Cerebellar cortex (tissue), 1 donor: ENCODE measurements at places on chromosomes 5 and 9.

DNA sequence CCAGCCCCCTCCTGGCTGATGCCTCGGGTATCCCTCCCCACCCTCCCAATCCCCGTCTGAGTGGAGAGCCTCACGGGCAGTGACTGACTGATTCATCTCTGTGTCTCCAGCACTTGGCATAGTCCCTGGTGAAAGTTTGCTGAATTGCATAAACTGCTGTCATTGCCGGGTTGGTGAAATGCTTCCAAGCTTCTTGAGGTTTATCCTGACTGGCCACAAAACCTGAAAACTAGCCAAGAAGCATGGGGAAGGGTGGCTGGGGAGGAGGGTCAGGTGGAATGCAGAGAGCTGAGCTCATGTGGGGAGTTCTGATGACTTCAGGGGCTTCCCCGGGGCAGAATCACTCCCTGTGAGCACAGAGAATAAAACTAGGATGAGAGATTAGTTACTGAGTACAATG is 56.9 kb upstream of the GGTA1 start:
- peak; percentile 20 for DNase-seq

DNA sequence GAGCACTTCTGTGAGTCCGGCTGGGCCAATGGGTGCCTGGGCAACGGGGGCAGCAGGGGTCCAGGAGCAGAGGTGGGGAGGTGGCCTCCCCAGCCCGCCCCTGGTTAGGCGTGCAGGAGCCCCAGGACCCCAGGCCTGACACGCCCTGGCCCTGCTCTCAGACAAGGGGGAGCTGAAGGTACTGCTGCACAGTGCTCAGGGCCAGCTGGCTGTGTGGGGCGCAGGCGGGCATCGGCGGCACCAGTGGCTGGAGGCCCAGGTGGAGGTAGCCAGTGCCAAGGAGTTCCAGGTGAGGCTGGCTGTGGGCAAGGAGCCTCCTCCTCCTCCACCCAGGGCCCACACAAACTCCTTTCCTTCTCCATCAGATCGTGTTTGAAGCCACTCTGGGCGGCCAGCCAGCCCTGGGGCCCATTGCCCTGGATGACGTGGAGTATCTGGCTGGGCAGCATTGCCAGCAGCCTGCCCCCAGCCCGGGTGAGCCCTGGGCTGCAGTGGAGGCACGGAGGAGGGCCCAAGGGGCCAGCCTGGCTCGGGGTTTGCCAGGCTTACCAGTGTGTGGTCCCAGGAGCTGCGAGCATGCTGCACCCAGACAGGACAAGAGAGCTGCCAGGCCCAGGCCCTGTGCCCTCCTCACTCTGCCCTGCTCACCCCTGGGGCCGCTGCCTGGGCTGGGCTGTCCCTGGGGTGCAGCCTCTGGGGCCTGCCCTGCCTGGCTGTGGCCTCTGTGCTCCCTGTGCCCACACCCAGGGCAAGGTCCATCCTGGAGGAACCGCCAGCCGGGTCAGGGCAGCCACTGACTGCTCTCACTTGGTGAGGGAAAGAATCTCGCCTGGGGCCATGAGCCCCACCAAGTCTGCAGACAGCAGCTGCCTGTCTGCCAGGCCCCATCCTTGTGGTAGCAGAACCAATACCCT is 7.0 kb downstream of the MAMDC4 start:
- DNase-seq, result peak; percentile 72

DNA sequence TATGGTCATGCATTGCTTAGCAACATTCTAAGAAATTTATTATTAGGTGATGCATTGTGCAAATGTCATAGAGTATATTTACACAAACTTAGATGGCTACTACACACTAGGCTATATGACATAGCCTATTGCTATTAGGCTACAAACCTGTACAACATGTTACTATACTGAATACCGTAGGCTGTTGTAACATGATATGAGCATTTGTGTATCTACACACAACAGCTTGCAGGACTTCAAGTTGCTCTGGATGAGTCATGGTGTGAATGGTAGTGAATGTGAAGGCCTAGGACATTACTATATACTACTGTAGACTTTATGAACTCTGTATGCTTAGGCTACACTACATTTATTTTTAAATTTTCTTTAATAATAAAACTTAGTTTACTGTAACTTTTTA is 107.2 kb upstream of the MAMDC2 start:
- no peak for DNase-seq

DNA sequence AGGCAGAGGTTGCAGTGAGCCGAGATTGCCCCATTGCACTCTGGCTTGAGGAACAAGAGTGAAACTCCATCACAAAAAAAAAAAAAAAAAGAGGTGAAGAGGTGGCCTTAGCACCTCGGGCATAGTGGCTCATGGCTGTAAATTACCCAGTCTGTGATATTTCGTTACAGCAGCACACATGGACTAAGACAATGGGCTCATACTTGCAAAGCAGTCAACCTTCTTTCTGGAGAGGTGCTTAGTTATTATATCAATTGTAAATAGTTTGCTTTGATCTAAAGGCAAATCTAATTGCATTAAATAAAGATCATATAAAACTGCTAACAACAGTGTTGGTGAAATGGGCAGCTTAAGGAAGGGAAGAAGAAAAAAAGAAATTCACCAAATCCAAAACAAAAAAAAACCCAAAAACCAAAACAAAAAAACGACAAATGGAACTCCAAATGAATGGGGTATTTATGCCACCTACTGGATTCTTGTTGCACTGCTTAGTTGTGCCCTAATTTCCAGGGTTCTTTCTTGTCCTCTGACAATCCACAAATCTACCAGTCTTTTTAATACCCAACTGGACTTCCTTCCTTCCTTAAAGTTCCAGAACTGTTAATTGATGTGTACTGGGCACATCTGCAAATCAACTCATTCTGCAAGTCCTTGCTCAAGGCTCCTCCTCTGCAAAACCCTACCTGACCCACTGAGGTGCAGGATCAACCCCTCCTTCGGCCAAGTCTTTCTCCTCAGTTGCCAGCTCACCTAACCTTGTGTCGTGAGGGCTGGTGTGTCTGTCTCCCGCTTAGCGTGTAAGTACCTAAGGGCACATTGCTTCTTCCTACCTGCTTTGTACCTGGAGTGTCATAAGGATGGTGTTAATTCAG is 35.0 kb upstream of the DMRT1 start:
- peak; percentile 41 for DNase-seq

DNA sequence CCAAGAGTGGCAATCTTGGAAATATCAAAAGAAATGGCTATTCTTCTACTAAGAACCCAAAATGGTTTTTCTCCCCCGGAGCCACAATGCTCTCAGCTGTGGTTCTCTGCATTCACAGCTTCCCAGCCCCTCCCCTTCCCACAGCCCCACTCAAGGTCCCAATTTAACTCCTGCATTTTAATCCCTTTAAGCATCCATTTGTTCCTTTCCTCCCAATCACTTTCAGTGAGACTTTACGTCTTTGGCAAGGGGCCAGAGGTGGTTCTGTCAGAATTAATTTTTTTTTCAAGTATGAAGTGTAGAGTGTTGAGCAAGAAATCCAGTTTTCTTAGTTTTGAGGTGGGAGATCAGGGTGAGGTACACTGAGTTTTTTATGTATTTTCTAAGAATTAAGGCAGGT is 256.9 kb downstream of the GLIS3 start:
- no peak for DNase-seq

DNA sequence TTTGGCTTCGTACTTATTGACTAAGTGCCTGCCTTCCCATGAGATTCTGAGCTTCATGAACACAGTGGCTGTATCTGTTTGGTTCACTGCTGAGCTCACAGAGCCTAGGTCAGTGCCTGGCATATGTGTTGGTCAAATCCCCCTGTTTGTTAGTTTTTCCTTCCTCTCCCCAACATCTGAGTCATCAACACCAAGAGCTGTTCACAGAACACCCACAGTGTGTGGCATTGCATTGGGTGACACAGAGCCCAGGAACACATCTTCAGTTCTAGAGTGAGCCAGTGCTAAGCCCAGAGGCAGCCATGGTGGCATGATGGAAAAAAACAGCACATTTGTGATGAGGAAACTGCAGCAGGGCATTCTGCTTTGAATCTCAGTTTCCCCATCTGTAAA is 294.6 kb downstream of the SEC61B start:
- no peak for DNase-seq

- DNase-seq, result no peak
Observed at GRCh38 chr5:140151144-140152021, 23.6 kb upstream of the CYSTM1 start.

- no peak for DNase-seq
Observed at GRCh38 chr9:80085668-80086067, 513.9 kb downstream of the TLE4 start.

- peak; percentile 55 for DNase-seq
Observed at GRCh38 chr9:127979333-127980059, 1.3 kb downstream of the EEIG1 start.

GRCh38 chr5:38099205-38100168 is 158.9 kb upstream of the EGFLAM start:
- no peak for DNase-seq

DNA sequence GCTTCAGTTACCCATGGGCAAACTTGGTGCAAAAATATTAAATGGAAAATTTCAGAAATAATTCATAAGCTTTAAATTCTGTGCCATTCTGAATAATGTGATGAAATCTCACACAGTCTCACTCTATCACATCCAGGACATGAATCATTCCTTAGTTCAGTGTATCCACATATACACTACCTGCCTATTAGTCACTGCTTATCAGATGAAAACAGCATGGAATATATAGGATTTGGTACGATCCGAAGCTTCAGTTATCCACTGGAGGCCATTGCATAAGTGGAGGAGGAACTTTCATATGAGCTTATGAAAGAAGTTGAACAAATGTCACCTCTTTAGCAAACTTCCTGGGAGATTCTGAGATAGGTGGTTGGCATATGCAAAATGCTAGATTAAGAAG is 64.2 kb downstream of the GAPVD1 start:
- DNase-seq, result no peak

GRCh38 chr5:15650266-15650665 is 150.3 kb downstream of the FBXL7 start:
- no peak for DNase-seq

- DNase-seq, result no peak
Observed at GRCh38 chr9:112677040-112677439, 40.9 kb downstream of the INIP start.

- no peak for DNase-seq
Observed at GRCh38 chr5:40291338-40291737, 388.4 kb upstream of the PTGER4 start.

DNA sequence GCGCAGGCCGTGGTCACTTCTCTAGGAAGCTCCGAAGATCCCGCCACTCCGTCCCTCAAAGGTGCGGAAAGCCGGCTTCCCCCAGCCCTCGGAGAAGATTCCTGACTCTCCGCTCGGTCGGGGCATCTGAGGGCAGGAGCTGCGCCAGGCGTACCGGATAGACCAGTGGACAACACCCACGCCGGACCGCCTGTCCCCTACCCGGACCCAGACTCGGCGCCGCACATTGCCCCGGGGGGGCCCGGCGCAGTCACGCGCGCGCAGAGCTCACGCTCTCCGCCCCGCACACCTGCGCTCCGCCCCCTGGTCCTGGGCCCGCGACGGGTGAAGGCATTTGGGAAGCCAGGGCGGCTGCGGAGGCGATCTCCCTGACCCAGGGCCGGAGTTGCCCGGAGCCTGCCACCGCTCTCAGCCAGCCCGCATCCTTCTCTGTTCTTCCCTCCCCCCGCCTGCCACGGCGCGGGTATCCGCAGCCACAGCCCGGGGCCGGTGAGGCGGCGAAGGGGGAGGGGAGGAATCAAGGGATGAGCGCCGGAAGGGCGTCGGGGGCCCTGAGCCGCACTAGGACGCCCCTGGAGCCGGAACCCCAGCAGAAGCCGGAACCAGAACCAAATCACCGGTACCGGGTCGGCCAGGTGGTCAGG is 448 bp downstream of the RELL2 start:
- DNase-seq, result peak; percentile 51

DNA sequence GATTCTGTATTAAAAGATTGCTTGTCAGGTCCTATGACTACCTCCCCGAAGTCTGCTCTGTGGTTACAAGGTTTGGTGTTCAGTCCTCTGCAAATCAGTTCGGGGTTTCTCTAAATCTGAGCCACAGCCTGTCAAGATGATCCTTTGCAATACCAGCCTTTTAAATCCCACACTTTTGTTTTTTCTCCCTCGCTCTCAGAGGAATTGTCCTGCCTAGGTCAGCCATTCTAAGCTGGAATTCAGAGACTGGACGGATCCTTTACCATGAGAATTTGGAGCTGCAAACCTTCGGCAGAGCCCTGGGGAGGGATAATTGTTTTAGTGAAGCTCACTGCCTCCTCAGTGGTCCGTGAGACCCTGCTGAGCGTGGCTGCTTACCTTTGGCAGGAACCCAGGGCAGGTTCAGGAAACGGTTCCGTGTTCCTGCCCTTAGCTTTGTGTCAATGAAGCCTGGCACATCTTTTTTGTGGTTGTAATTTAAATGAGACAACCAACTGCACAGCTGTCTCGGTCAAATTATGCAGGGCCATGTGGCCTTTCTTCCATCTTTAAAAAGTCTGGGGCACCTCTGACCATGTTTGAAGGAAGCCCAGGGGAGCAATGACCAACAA is 47.2 kb downstream of the EBF1 start:
- DNase-seq, result peak; percentile 47
